Activated naive CD8-positive, alpha-beta T cell treated with anti-CD3 and anti-CD28 coated beads, Interleukin-2, amount 50 U/mL, for 24 hours (primary cell): ENCODE measurements at places on chromosomes 5 and 9.

GRCh38 chr9:89524963-89525362 lies 27.1 kb upstream of the SEMA4D start:
- DNase-seq = no peak

DNA sequence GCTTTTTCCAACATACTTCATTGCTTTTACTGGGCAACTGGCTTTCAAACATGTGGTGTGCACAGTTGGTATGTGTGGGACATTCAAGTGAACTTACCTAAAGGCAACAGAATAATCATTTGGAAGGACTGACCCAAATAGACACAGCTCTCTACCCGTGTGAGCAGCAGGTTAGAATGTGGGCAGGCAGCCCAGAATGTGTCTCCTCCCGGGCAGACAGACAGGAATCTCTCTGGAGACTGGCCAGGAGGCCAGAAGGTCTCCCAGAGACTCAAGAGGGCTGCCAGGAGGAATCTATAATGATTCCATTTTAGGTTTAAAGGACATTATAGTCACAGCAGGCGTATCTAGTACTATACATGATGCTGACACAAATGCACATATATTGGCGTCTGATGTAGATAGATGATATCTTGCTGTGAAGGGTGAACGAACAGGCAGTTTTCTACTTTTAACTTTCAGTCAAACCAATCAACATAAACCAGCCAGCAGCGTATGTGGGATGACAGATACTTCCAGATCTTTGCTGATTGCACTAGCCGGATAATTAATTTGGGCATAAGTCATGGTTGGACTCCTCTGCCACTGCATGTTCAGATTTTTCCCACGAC lies 297.4 kb upstream of the ZNF608 start:
- DNase-seq = no peak

GRCh38 chr9:114395334-114395617 lies 7.5 kb upstream of the AKNA start:
- no peak for DNase-seq

DNA sequence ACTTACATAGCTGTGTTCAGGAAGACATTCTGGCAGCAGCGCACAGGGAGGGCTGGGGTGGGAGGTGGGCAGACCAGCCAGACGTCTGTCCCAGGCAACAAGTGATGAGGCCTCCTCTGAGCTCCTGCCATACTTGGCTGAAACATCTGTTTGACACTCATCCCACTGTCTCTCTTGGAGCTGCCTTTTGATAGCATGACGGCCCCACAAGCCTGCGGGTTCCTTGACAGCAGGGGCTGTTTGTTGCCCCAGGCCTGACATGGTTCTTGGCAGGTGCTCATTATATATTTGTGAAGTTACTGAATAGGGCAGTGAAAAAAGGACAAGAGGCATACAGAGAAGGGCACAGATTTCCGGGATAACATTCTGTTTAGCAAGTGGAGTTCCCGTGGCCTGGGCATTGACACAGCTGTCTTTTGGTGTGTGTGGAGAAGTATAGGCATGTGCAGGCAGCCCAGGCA lies 22.2 kb upstream of the B4GALT1 start:
- DNase-seq = no peak

GRCh38 chr9:132840980-132841379 lies 37.1 kb downstream of the AK8 start:
- DNase-seq = no peak

- no peak for DNase-seq
Observed at GRCh38 chr9:76818271-76818670, 54.0 kb downstream of the PCA3 start.

DNA sequence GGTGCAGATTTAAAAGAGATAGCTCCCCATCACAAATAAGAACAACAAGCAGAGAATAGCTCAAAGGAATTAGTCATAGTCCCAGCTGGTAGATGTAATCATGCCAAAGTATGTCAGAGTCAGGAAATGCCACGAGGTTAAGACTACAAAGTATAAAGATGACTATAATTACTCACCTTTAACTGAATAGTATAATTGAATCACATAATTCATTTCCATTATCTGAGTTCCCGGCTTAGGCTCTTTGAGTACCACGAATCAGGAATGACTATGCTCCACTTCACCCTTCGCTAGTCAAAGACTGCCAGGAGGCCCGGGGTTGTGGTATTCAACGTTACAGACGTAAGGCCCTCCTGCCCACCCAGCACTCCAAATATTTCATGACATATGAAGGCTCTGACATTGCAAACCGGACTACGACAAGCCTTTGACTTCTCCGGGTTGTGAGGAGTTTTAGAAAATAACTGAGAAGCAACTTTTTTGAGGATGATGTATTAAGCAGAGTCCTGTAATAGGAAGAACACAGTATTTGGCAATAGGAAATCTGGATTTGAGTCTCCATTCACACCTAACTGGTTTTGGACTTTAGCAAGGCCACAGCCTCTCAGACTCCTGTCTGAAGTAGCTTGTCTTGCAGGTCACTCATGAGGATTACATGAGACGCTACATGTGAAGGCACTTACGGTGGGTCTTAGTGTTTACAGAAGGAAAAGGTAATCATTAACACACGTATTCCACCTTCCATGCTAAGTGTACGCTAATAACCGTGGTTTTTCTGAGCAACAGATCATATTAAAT lies 64.6 kb downstream of the ENC1 start:
- peak; percentile 10 for DNase-seq

- peak; percentile 6 for DNase-seq
Observed at GRCh38 chr5:175321927-175322532, 122.0 kb downstream of the DRD1 start.

GRCh38 chr9:10721301-10721700 lies 108.5 kb upstream of the PTPRD start:
- DNase-seq = no peak

DNA sequence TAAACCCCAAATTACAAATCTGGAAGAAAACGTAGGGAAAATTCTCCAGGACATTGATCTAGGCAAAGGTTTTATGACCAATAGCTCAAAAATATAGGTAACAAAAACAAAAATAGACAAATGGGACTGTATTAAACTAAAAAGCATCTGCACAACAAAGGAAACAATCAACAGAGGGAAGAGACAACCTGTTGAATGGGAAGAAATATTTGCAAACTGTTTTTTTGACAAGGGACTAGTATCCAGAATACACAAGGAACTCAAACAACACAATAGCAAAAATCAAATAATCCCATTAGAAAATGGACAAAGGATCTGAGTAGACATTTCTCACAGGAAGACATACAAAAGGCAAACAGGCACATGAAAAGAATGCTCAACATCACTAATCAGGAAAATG lies 386.3 kb downstream of the ENC1 start:
- DNase-seq = no peak

DNA sequence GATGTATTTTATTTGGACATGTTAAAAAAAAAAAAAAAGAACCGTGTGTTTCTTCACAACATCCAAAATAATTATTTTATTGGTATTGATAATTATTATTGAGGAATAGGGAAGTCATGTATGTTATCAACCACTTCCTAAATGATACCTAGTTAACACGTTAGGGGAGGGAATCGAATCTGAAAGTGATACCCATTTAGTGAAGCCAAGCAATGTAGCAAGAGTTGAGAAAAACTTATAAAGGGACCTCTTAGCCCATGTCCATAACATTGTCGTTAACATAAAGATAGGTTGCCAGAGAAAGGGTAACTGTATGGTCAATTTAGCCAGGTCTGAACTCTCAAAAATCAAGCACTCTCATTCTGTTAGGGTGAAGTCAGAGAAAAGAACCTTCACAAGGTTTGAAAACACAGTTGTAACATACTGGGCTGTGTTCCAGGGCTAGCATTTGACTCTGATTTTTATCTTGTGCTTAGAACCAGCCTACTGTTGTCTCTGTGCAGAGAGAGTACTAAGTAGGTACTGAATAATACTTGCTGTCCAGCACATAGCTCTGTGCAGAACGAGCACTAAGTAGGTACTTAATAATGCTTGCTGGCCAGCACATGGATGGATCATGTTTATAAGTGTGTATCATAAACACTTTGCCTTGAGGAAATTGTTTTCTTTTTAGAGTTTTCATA lies 60.4 kb downstream of the GHR start:
- DNase-seq = no peak

GRCh38 chr5:88882276-88883038 lies 527 bp downstream of the MEF2C start:
- DNase-seq = no peak

- no peak for DNase-seq
Observed at GRCh38 chr9:79104951-79105350, 466.8 kb upstream of the TLE4 start.

GRCh38 chr9:136820971-136821825 lies 13.4 kb downstream of the RABL6 start:
- no peak for DNase-seq

DNA sequence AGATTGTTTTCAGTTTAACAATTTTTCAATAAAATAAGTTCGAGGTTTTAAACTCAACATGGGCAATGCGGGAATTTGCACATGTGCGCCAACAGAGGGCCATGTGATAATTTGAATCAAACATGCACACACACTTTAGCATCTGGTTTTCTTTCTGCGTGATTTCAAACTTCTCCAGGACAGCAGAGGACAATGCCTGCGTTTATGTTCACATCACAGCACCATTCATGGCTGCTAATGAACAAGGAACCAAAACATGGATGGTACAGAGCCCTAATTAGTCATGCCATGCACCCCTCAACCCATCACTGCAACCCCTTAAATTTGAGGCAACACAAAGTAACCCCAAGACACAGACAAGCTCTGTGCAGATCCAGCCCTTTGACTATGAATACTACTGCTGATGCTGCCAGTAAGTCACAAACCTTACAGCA lies 2.8 kb downstream of the SHC3 start:
- no peak for DNase-seq

DNA sequence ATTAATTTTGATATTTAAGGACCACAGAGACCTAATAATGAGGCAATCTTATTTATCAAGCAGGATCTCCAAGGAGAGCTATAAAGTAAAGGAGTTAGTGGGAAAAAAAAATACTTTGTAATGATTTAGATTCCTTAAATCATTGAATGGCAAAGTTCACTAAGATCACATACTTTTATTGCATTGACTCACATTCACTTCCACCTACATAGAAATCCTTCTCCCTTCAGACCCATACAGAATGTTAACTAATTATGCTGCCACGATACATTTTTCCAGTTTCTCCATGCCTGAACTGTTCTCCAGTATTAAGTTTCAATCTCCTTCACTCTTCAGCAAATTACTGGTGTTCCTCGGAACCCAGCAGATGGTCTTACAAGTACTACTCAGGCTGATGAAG lies 388.7 kb downstream of the EFNA5 start:
- no peak for DNase-seq

GRCh38 chr9:72615931-72616330 lies 94.5 kb downstream of the TMC1 start:
- DNase-seq = no peak

- DNase-seq = no peak
Observed at GRCh38 chr5:551406-551805, 27.2 kb upstream of the SLC9A3 start.

GRCh38 chr9:128190516-128191405 lies 611 bp downstream of the CIZ1 start:
- DNase-seq = no peak

DNA sequence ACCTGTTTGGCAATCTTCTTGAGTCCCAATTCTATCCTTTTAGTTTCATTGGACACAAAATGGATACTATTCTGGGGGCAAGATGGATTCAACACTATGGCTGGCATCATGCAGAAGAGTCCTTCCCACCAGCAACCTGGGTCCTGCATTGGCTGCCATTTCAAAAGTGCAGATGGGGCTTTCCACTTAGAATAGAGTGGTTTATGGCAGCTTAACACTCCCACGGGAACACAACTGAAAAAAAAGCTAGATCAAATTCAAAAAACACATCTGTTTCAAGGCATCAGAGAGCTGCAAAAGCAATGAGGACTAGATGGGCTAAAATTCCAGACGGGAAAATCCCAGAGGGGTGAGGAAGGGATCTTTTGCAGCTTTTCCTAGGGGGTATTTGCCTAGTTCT lies 11.2 kb upstream of the HMHB1 start:
- DNase-seq = no peak

- no peak for DNase-seq
Observed at GRCh38 chr5:173311818-173312585, 16.2 kb downstream of the STC2 start.

DNA sequence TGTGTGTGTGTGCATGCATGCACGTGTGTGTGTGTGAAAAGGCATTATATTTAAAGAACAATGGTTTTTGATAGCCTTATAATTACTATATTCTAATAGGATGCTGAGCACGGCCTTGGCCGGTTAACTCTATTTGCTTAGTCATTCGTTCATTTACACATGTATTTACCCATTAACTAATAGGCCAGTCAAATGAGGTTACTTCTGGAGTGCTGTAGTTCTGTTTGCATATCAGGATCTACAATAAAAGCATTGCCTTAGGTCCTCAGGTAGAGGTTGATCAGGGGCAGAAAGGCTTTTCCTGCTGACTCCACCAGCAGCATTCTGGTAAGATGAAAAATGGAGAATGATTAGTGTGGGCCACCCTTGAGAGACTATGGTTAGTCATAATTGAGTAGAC lies 219.0 kb downstream of the COMMD10 start:
- no peak for DNase-seq

DNA sequence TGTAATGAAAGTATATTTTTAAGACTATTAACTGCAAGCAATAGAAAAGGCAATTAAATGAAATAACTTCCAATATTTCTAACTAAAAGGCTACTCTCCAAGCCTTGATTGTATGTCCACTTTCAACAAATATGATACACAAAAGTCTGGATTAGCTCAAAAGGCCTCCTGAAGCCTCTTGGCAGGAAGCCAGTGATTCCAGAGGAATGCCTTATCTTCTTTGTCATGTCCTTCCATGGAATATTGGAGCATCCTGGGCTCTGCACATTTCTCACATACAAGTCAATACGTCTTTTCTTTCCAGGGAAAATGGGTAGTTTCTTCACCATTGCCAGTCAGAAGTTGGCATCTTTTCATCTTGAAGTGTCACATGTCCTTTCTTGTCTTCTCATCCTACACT lies 357.8 kb downstream of the KDM4C start:
- DNase-seq = no peak

DNA sequence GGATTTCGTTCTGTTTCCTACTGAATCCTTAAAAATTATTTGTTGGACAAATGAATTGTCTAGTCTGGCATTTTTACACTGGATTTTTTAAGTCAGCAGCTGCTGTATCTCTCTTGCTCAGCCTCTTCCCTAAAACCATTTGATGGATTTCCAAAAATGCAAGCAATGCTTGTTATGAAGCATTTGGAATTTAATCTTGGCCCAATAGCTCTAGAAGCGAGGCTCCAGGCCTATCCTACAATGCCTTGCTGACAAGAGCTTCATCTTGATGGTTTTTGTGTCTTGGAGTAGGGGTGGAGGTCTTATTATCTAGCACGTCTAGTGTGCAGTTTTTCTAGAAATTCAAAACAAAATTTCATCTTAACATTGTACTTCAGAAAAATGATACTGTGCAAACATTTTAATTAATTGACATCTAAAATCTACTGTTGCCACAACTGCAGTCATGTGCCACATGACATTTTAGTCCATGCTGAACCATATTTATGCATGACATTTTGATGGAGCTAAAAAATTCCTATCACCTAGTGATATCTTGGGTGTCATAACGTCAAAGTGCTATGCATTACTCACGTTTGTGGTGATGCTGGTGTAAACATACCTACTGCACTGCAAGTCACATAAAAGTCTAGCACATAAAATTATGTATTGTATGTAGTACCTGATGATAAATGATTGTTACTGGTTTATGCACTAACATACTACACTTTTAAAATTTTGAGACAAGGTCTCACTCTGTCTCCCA lies 5.9 kb upstream of the RAD23B start:
- no peak for DNase-seq
